ENCODE measurements at places on chromosomes 16 and 17.

DNA sequence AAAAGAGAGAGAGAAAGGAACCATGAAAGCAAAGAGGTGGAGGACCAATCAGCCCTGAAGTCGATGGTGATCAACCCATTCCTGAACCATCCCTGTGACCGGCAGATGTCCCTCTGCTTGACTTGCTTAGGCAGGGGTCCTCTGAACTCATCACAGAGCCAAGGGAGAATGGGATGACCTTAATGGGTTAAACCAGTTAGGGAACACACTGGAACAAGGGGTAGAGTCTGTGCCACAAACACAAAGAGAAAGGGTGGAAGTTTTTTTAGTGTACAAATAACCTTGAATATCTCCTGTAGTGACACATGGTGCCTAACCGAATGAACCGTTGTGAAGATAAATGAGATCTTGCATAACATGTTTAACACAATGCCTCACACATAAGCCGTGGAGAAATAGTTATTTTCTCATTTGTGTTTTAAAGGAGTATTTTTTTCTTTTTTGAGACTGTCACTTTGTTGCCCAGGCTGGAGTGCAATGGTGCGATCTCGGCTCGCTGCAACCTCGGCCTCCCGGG is 11.2 kb downstream of the NAA60 start:
- DNase-seq = no peak

DNA sequence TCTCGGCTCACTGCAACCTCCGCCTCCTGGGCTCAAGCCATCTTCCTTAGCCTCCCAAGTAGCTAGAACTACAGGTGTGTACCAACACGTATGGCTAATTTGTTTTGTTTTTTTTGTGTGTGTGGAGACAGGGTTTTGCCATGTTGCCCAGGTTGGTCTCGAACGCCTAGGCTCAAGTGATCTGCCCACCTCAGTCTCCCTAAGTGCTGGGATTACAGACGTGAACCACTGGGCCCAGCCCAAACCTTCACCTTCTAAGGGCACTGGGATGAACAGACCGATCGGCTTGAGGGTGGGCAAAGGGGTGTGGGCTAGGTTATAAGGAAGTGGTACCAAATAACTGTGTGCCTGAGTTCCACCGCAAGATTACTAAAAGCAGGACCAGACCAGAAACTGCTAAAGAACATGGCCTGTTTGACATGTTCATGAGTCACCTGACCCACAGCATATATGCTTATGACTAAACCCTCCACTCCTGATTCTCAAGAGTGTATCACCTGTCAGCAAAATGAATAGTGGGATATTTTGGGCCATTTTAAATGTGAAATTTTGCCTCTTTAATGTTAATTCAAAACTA is 8.1 kb downstream of the TMEM97 start:
- DNase-seq = no peak

DNA sequence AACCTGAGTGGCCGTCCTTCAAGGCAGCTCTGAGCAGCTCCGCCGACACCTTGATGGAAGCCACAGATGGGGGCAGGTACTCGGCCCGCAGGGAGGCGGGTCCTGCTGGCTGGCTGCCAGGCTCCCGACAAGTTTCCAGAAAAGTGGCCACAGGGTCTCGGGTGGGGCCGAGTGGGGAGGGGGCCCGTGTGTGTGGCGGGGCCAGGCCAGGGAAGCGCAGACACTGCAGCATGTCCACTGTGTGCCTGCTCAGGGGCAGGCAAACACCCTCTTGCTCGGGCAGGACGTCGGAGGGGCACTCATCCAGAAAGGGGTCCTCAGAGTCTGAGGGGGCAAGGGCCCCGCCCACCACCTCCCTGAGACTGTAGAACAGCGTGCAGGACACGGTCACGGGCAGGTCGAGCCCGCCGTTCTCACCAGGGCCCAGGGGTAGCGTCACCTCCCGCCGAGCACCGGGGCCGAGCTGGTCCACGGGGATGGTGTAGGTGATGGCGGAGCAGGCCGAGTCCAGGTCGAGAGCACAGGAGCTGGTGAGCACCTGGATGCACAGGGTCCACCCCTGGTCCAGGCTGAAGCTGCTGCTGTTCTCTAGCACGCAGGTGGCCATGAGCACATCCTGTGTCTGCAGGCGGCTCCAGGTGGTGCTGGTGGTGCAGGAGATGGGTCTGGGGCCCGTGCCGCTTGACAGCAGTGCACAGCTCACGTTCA is 5.1 kb downstream of the FAAP100 start:
- no peak for DNase-seq

- no peak for DNase-seq
These were observed 78.1 kb downstream of the SEC14L1 start for GRCh38 chr17:77218902-77219301.

DNA sequence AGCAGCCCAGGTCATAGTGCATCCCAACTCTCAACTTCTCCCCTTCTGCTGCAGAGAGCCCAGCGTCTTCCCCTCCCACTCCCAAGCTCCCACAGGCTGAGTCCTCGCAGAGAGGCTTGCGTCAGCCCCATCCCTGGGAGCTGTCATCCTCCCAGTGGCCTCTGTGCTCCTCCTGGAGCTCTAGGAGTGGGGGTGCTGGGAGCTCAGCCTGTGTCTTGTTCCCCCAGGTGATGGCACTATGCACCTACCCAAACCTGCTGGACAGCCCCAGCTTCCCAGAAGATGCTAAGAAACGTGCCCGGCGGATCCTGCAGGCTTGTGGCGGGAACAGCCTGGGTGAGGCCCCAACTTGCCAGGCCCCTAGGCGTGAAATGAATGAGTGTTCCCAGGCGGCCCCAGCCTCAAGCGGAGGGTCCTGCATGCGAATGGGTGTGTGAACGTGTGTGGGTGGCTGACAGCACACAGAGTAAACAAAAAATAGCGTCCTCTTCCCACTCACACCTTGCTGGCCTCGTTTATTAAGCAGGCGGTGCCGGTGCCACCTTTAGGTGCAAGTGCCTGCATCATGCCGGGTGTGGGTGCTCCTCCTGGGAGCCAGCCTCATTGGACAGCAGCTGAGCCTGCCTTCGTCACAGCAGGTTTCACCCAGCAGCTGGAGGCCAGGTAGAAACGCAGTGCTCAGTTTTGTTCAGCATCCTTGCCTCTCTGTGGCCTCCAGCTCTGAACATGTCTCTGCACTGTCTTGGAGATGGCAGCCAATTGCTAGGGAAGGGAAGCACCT is 16.5 kb downstream of the GPT2 start:
- no peak for DNase-seq

GRCh38 chr17:21602176-21602575 is 90.1 kb upstream of the KCNJ18 start:
- DNase-seq = no peak

GRCh38 chr16:17375461-17376304 is 95.1 kb downstream of the XYLT1 start:
- DNase-seq = no peak

DNA sequence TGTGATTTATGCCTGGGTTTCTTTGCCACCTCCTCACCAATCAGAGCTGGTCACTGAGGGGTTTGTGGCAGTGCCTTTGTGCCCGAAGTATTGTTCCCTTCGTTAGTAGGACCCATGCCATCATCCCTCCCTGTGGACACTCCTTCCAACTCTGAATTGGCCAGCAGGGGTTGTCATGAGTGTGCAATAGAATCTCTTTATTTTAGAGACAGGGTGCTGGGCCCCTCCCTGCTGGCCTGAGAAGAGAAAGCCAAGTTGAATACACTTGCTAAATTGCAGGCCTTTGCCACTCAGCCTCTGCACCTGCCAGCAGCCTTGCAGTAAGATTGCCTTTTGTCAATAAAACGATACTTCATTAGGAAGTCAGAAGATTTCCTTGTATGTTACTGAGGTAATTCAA is 40.7 kb upstream of the SLC12A3 start:
- no peak for DNase-seq

DNA sequence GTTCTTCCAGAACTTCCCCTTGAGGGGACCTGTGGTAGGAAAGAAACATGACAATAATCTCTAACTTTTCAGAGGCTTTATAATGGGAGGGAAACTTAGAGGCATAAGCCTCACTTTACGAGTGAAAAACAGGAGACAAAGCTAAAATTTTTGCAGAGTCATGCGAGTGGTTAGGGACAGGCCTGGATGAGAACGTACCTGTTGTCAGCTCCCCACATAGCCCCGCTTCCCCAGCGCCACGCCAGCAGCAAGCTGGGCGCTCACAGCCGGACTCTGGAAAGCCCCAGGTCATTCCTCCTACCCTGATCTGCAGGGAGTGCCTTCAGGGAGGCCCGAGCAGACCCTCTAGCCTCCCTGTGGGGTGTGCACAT is 53.6 kb downstream of the LDHD start:
- DNase-seq = no peak

DNA sequence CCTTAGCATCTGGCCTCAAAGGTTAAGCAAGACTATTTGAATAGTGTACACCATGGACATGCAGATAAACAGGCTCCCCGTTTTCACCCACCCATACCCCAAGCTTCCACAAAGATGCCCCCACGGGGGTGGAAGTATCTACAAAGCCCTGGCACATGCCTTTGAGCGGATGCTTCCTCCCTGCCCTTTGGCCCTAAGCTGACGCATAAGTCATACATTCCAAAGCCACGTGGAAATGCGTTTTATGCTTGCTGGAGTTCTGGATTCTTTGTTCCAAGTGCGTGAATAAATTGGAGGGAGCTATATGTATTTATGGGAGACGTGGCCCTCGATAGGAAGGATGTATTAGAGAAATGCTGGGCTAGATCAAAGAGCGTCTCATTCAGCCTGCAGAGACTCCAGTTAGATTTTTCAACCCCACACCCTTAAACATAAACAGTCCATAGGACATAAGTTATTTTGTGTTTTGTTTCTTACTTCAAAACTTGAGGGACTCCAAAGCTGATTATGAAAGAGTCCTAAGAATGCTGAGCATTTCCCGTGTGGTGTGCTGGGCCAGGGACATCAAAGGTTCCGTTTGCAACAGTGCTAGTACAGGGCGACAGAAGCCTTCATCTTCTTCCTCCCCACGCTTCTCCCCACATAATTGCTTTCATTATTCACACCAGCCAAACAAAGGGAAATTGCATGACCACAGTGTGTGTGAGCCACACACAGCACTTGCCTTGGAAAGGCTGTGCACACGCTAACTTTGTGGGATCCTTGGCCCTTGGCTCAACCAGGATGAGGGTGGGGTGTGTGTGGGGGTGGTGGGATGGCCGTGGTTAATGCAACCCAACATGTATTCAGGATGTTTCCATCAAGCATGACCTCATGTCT is 73.6 kb downstream of the WIPI1 start:
- no peak for DNase-seq

DNA sequence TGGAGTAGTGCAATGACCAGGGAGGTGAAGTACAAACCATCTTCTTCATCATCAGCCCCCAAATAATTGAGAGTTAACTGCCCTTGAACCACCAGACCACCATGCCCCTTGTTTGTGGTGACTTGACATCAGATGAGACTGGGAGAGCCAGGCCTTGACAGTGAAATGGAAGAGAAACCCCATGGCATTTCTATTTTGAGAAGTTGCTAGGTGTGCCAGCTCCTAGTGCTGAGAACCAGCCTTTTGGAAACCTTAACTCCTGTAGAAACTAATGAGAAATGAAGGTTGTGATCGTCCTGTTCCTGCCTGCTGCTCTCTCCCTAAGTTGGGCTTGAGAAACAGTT is 2.8 kb downstream of the TMEM94 start:
- DNase-seq = no peak

- DNase-seq = no peak
These were observed 4.5 kb upstream of the CBX8 start for GRCh38 chr17:79801156-79802038.

DNA sequence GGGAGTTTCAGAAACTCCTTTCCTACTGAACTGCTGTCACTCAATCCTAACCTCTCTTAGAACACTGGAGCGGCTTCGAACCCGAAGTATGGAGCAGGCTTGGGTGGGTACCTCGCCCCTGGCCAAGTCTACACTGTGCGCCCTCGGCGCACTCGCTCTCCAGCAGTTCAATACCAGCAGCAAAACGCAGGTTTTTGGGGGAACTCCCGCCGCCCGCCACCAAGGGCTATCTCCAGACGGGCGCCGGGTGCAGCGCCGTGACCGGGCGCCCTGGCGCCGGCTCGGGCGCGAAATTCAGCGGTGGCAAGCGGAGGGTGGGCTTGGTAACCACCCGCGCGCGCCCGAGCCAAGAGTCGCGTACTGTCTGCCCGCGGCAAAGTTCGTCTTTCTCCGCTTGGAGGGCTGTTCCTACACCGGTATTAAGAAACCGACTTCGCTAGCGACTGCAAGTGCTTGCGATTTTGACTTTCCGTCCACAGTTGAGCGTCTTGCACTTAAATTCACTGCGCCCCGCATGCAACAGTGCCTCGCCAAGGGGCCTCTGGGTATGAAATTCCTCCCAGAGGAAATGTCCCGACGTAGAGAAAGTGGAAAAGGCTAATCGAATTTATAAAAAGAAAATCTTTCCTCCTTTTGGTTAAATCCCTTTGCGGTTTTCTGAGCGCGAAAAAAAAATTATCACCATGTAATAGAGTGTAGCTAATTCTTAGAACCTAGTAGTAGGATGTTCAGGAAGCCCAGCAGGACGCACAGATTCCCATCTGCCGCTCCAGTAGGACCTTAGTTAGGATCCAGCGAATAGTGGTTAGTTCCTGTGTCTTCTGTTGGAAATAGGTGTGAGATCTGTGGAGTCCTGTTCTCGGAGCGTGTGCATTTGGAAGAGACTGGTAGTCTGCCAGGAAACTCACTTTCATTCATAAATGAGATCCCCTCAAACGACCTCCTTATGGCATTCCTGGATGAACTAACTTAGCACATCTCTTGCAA is 5.0 kb upstream of the SALL1 start:
- no peak for DNase-seq

DNA sequence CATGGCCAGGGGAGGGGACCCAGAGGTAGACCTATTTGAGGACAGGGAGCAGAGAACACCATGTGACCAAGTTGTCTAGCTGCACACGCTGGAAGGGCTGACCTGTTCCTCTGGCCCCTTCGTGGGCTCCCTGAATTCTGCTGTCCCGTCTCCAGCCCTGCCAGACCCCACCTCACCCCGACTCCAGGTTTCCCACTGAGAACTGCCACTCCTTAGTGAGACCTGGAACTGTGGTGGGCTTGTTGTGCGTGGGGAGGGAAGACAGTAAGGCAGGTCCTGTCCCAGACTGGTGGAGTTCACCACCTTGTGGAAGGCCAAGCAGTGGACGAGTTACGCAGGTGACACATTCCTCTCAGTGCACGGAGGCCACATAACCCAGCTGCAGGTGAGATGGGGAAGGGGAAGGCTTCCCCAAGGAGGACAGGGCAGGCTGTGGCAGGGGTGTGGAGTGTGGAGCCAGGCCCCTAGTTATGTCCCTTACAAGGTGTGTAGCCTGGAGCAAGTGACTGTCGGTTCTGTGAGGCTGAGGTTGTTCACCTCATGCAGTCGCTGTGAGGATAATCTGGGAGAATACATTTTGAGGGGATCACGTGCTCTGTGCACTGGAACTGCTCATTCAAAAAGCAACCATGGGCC is 54.7 kb downstream of the USP22 start:
- DNase-seq = no peak

- no peak for DNase-seq
These were observed 33.4 kb upstream of the PIK3R6 start for GRCh38 chr17:8900626-8901585.
